ENCODE measurements at places on chromosomes 4 and X.

- DNase-seq, result no peak
Observed at GRCh38 chrX:39653691-39654090, 444.1 kb downstream of the BCOR start.

DNA sequence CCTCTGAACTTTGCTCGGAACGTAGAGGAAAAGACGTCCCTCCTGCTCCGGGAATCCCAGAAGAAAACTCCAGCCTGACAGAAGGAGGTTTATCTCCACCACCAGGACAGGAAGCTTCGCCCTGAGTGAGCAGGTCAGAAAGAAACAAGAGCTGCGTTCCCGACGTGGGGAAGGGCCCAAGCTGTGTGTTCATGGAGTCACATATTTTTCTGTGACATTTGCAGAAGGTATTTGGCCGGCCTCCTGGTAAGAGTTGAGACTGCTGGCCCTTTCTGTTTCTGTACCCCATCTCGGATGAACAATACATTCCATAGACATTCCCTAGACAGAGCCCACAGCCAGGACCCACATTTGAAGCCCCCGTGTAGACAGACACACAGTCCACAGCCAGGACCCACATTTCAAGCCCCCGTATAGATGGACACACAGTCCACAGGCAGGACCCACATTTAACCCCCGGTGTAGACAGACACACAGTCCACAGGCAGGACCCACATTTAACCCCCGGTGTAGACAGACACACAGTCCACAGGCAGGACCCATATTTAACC, 230.8 kb downstream of the SHOX start:
- no peak for DNase-seq

DNA sequence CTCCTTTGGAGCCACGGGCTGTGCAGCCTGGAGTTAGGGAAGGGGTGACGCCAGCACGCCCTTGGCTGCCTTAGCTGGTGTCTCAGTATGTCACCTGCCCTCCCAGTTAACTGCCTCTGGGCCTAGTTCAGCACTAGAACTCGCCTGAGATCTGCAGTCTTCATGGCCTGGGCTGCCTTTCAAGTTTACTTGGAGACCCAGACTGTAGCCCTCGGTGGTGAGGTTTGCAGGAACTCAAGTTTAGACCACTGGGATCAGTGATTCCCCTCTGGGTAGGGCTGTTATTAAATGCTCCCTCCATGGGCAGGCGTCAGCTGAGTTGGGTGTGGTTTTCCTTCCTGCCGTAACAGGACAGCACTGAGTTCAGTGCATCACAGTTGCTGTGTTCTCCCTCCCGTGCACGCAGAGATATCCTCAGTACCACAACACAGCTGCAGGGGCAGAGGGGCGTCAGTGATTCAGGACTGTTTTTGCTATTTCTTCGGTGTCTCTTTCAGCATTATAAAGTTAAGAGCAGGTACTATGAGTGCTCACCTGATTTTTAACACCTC, 30.5 kb downstream of the PLAC8 start:
- DNase-seq, result no peak

DNA sequence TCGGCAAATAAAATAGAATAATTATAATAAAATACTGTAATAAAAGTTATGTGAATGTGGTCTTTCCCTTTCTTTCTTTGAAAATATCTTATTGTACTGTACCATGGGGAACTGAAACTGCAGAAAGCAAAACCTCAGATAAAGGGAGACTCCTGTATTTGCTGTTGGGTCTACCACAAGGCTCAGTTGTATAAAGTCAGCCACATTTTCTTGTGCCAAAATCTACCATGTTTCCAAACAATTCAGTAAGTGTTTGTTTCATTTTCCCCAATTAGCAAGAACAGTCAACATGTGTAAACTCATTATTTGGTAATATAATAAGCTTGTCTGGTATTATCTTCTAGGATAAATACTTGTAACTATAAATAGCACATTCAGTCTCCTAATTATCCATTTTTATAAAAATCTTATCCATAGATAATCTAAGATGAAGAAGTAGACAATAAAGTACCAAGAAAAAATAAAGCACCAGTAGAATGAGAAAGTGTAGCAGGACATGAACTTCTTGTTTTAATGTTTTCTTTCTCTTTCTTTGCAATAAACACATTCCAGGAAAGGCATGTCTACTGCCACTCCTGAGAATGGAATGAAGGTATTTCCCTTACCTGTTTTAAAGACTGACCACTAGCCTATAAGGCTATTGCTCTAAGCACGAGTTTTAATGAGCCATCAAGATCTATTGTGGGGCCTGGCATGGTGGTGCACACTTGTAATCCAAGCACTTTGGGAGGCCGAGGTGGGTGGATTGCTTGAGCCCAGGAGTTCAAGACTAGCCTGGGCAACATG, 15.0 kb upstream of the OTUD4 start:
- no peak for DNase-seq

DNA sequence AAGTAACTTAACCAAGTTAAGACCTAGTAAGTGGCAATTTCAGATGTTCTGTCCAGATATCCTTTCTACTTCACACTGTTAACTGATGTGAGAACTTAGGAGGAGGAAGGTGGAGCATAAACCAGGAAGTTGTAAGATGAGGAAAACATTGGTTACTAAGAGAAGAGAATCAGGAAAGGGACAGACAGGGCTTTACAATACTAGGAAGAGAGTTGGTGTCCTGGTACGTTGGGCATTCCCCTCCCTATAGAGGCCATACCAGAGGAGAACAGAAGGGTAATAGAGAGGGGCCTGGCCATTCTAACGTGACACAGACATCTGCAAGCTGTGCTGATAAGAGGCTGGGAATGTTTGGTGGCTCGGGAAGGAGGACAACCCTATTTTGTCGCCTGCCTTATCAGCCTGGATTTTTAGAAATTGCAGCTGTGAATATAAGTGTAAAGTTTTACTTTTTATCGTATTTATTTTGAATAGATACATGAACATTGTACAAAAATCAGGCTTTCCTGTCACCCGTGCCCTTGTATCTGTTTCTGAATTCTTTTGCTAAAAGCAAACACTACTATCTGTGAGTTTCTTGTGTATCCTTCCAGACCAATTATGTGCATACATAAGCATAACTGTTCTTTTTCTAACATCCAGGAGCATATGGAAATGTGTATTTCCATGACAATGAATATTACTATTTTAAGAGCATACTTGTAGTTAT, 53.5 kb upstream of the HPRT1 start:
- DNase-seq, result peak; percentile 1

GRCh38 chrX:13250826-13251580, 68.8 kb downstream of the ATXN3L start:
- no peak for DNase-seq
